AG10803 (cell line): ENCODE measurements at places on chromosomes 7 and 10.

- no peak for DNase-seq
Measured at GRCh38 chr7:12949060-12949931, 261.9 kb downstream of the ARL4A start.

- no peak for DNase-seq
Measured at GRCh38 chr7:50791363-50791937, 8.8 kb upstream of the GRB10 start.

DNA sequence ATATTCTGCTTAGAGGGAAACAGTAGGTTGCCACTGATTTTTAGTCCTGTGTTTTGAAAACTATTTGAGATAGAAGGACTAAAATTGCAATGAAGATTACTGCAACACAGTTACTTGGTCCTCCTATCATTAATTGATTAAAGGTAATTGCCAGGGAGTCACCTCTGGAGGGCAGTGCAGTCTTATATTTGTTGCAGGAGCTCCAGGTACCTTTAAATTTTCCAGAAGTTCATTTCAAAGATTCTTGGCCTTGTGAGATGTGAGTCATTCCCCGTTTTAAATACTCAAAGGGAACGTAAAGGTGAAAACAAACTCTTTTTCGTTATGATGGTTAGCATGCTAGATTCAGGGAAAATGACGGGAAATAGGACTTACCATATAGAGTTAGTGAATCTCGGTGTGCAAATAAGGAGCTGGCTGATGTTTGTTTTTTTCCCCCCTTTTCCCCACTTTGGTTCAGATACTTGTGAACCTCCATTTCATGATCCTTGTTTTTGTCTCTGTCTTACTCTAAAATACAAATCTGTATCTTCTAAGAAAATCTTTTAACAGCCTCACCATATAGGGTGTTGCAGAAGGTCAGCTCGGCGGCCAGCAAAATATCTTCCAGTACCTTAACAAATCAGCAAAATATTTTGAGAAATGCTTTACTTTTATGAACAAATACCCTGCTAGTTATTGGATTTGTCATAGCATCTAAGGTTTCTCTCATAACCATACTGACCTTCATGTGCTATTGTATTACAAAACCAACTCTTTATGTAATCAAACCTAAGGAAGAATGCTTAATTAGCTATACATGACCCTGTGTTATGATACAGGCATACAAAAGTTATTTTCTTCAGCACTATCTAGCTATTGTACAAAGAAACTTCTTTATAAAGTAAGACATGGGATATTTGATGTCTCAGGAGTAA lies 143.0 kb upstream of the HDAC9 start:
- DNase-seq: peak; percentile 73

DNA sequence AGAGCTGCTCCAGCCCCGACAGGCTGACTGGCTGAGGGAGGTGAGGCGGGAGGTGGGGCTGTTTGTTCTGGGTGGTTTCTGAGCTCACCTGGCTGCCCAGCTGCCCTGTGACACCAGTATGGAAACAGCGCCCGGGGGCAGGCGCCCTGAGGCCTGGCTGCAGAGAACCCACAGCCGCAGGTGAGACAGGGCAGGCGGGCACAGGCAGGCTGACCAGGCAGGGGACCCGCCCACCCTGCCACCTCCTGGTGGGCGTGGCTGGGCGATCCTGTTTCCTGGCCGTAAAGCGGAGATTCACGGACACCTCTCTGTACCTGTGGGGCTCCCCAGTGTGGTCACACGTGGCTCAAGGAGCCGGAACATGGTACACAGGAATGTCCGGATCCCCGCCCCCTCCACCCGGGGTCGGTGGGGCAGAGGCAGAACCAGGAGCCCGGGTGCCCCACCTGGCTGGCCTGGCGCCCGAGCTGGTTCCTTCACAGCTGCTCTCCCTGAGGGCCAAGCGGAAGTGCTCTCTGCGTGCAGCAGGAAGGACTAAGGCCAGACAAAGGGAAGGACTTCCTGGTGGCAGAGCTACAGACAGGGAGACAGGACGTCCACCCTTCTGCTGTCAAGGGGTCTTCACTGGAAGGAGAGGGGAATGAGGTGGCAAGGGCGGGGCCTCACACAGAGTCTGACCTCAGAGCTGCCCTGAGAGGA lies 3.9 kb downstream of the MICALL2 start:
- DNase-seq: no peak

GRCh38 chr7:34191771-34192479 lies 286.6 kb downstream of the BMPER start:
- no peak for DNase-seq

GRCh38 chr7:8092140-8092539 lies 123.5 kb downstream of the GLCCI1 start:
- no peak for DNase-seq

DNA sequence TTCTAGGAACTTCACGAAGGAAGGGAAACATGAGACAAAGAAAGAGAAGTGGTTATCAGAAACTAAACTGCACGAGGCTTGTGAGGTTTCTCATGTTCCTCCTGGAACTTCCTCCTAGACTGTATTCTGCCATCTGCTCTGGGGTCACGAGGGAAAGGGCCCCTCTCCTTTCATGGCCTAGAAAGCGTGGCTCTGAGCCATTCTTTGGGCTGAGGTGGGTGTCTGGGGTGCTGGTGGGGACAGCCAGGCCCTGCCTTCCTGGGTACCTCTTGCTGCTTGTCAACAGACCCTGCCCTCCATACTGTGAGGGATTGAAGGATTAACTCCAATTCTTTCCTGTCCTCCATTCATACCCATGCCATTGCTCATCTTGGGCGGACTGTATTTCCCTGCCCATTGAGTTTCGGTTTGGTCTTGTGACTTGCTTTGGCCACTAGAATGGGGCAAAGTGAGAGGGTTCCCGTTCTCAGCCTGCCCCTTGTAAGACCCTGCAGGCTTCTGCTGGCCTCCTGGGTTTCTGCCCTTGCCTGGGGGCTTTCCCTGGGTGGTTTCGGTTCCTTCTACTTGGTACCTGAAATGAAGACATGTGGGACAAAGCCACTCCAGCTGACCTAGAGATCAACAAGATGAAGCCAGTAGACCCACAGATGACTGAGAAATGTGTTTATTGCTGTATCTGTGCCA lies 14.9 kb upstream of the GIMAP8 start:
- DNase-seq: no peak
